Cortex of kidney (tissue), 1 donor: ENCODE measurements at places on chromosomes 7 and 10.

GRCh38 chr7:150407588-150408392, 28.7 kb downstream of the ZNF775 start:
- no peak for DNase-seq

DNA sequence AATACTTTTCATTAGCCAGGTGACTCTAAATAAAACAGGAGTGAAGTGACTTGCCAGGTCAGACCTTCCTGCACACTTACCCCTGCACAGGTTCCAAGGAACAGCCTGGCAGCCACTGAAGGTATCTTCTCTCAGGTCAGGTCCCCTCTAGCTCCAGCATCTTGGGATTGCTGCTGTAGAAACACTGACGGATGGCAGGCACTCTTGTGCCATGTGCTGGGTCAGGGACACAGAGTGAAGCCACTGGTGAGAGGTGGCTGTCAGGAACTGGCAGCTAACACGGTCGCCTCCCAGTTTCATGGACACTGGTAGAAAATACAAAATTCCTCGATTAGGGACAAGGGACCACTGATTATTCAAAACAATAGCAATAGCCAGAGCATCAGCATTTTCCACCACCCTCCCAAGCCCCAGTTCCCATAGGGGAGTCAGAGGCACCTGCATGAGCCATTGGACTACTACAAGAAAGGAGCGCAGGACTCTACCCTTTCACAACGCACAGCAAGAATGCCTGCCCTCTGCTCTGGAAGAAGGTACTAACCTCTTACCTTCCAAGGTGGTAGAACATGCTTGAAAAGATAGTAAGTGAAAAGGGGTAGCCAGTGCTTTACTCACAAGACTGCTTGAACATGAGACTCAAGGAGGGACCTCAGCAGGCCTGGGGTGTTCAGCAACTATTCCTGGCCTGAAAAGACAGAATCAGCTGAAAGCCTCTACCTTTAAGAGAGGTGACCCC, 5.1 kb upstream of the MYO1G start:
- DNase-seq = no peak

GRCh38 chr10:63819753-63820329, 298.6 kb downstream of the REEP3 start:
- DNase-seq = no peak

- no peak for DNase-seq
Measured at GRCh38 chr10:35425595-35425994, 89.3 kb downstream of the CCNY start.

- no peak for DNase-seq
Measured at GRCh38 chr7:4607311-4607729, 74.8 kb upstream of the FOXK1 start.

- no peak for DNase-seq
Measured at GRCh38 chr10:106175760-106176377, 988.6 kb downstream of the SORCS1 start.

GRCh38 chr7:22564511-22565045, 64.6 kb upstream of the STEAP1B start:
- DNase-seq = no peak
